ENCODE measurements at places on chromosomes 1 and 21.

- no peak for DNase-seq
Observed at GRCh38 chr21:34814529-34814951, 145.7 kb downstream of the CLIC6 start.

DNA sequence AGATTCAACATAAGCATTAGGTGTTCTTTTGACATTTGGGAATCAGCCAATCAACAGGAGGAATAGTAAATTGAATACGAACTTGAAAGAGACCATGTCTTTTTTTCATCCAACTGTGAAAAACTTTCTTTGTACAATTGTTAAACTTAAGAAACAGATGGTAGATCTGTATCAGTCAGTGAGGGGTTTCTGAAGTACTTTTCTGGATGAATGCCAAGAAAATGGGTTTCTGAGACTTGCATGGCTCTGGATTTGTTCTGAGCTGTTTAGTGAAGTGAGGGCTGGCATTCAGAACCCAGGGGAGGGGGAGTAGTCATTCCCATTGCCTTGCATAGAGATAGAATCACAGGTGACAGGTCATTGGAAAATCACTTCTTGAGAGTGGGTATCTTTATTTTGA is 37.4 kb downstream of the PTPRC start:
- DNase-seq: no peak

- no peak for DNase-seq
Observed at GRCh38 chr1:15352128-15352957, 57.3 kb upstream of the EFHD2 start.

DNA sequence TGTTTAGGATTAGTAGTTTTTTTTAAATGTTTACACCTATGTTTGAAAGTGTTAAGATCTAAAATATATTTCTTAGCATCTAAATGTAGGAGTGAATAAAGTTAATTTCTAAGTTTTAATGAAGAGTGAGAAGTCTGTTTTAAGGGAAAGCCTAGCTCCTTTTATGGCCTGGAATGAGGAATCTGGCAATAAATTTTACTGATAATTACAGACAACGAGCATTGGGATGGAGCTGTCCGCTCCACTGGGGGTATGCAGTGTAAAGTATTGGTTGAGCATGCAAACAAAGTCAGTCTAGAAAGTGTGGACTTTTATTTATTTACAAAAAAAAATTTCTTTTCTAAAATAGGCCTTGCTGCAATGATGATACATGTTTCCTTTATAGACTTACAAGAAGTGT is 19.0 kb downstream of the CLIC6 start:
- DNase-seq: no peak

GRCh38 chr1:230082211-230082610 is 15.2 kb downstream of the GALNT2 start:
- DNase-seq: no peak

DNA sequence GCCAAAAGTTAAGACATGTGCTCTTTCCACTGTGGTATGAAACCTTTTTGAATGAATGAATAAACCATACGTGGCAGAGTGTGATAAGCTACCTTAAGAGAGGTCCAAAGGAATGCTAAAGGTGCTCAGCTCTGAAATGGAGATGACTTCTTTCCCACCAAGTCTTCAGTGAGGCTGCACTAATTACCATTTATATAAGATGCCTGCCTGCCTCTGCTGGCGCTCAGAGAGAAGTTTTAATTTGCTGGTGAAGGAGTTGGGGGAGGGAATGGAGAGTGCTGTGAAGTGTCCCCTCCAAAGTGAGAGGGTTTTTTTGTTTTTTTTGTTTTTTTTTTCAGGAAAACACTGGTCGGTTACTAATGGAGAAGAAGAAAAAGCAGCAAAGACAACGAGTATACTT is 559.0 kb downstream of the OMA1 start:
- no peak for DNase-seq

GRCh38 chr1:150552128-150552910 is 3.1 kb downstream of the ADAMTSL4 start:
- no peak for DNase-seq

DNA sequence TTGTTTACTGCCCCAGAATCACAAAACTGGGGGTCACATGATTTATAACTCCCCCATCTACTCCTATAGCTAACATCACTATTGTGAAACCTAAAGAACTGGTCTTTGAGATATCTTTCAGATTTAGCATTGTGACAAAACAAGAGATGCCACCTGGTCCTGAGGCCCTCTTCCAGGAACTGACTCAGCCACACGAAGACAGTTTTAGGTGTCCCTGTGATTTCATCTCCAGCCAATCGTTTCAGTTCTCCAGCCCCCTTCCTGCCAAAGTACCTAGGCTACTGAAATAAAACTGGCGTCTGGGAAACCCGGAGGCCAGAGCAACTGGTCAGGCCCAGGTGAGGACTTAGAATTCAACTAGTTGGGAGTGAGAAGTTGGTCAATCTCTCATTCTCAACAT is 36.6 kb downstream of the TBX19 start:
- no peak for DNase-seq

GRCh38 chr1:111618081-111618480 is 1.5 kb upstream of the RAP1A start:
- no peak for DNase-seq

DNA sequence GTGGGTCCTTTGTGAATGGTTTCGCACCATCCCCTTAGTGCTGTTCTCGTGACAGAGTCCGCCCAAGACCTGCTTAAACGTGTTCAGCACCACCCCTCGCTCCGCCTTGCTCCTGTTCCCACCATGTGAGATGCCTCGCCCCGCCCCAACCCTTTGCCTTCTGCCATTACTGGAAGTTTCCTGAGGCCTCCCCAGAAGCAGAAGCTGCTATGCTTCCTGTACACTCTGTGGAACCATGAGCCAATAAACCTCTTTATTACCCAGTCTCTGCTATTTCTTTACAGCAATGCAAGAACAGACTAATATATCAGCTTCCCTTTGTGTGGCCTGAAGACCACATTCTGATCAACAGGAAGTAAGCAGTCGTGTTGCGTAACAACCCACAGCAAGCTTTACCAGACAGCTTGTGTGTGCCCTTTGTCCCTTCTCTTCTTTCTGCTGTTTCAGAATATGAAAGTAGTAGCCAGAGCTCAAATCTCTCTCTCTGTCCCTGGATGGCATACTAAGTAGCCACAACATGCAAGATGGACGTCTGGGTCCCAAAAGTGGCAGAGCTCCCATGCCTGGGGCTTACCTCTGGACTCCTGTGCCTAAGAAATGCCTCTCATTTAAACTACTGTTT is 14.1 kb downstream of the HENMT1 start:
- no peak for DNase-seq

- DNase-seq: peak; percentile 91
Observed at GRCh38 chr1:210586771-210587170, 258.1 kb downstream of the HHAT start.

DNA sequence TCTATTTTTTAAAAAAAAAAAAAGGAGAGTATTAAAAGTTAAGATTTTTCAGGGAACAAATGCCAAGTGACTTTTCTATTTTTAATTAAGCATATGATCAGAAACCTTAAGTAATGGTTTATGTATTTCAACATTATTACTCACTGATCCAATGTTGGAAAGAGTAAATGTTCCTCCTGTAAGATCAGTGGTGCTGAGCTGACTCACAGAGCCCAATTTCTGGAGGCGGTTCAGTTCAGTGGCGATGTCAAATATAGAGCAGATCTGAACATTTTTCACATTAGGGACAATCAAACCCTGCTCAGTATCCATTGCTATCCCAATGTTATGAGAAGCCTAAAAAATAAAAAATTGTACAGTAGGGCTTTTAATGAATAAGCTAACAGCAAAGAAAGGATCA is 28.2 kb upstream of the LRRC39 start:
- DNase-seq: no peak

GRCh38 chr1:170623171-170623570 is 40.8 kb upstream of the PRRX1 start:
- DNase-seq: no peak

DNA sequence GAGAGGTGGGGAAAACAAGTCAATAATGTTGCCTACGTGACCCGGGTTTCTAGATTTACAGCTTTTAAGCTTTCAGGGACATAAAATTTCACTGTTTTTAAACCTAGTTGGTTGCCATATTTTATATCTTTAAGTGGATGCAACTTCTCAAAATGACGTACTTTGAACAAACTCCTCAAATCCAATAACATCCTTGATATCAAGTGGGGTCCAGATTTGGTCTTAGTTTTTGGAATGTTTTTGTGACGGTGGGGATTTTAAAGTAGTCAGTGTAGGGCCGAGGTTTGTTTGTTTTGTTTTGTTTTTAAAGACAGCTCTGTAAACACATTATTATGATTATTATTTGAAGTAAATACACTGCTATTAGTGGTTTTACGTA is 453 bp downstream of the CDKN2C start:
- peak; percentile 74 for DNase-seq

GRCh38 chr1:180160357-180160756 is 5.7 kb downstream of the QSOX1 start:
- DNase-seq: no peak

GRCh38 chr1:205211839-205212536 is 486 bp upstream of the DSTYK start:
- DNase-seq: no peak

DNA sequence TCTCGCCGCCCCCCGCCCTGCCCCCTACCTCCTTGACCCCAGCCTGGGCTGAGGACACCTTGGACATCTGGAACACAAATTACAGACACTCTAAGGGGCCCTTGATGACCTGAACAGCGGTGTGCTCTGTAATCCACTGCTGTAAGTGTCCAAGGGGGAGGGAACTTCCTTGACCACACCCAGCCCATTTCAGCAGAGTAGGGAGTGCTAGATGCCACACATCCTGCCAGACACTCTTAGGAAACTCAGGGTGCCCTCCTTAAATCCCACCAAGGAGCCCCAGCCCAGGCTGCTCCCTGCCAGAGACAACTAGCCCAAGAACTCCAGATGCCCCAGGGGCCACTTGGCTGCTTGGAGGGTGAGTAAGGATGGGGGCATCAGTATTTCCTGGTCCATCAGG is 282.2 kb downstream of the RRAGC start:
- no peak for DNase-seq

- no peak for DNase-seq
Observed at GRCh38 chr1:145796753-145797152, 27.1 kb downstream of the RNF115 start.

DNA sequence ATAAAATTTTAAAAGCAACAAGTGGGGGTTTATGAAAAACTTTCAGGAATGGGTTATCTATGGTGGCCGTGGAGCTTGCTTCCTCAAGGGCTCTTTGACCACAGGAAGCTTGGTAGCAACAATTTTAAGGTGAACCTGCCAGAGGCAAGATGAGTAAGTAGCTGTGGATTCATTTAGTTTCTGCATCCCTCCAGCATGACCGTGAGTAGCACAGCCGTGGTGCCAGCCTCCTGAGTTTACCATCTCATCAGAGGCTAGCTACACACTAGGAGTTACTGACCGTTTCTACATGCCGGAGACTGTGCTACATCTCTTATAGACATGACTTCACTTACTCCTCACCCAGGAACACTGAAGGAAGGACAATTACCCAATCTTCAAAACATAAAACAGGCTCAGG is 30.1 kb upstream of the PLEKHG5 start:
- no peak for DNase-seq

DNA sequence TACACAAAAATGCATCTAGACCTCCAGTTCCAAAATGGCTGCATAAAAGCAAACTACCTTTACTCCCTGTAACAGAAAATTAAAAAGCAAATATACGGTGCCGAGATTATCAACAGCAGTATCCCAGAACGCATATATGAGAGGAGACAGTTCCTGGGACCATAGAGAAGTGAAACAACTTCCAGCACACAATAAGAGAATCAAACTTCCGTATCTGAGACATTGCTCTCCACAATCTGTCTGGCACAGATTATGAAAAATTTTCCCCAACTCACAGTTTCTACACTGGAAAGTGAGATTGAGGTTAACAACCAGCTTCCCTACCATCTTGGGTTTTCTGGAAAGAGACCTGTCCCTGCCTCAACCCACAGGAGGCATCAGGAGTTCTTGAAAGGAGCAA is 47.2 kb upstream of the ST6GALNAC3 start:
- DNase-seq: no peak

DNA sequence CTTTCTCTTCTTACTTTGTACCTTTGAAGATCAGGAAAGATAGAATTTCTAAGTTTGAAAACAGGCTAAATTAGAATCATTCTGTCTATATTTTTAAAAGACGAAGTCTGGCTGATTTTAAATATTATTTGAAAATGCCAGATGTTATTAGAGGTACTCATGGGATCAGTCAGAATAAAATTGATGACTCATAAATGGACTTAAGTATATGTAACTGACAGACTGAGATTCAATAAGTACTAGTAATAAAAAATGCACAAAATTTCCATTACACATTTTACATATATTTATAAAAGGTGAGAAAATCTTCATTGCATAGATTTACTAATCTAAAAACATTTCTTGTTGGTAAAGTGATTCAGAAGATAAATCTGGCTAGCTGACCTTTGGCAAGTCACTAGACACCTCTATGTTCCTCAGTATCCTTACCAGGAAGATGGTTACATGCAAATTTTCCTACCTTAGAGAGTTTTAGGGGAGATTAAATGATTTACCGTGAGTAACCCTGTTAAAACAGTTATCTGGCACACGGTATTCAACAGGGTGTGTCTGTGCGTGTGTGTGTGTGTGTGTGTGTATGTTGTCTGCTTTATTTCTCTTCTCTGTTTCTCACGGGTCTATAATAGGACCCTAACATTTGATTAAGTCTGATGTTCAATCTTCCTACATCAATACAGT is 189.0 kb downstream of the RUNX1 start:
- no peak for DNase-seq

DNA sequence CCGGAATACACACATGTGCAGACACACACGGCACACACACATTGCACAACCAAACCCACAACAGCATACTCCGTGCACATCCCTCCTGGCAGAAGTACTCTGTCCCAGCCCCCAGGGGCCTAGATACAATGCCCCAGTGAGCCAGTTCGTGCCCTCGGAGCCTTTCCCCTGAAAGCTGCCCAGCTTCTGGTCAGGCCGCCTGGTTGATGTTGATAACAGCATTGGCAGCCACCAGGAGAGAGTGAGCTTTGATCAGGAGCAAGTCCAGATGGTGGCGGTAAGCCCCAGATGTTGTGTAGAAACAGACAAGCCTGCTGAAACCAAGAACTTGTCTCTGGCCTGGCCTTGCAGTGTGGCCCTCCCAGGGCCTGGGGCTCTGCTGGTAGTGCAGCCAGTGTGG is 109.1 kb downstream of the GRIK3 start:
- DNase-seq: no peak

DNA sequence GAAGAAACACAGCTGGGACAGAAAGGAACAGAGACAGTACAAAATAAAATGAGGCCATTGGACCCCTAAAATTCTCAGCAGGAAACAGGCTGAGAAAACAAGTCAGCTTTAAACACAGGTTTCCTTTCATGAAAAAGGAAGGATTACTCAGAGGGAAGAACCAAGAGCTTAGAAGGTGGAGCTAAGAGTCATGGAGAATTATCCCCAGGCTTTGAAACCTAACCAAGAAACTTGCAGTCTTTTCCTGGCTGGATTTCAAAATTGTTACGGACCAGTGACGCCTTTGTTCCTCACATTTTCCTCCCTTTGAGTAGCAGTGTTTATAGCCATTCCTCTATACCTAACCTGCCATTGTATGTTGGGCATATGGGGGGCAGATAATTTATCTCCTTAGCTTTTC is 8.8 kb downstream of the HMGB4 start:
- no peak for DNase-seq

- no peak for DNase-seq
Observed at GRCh38 chr1:52268372-52268771, 97.6 kb downstream of the CC2D1B start.

- DNase-seq: no peak
Observed at GRCh38 chr1:23533246-23534023, 2.4 kb upstream of the E2F2 start.

- no peak for DNase-seq
Observed at GRCh38 chr1:198499588-198499987, 40.9 kb downstream of the ATP6V1G3 start.

- DNase-seq: no peak
Observed at GRCh38 chr1:172603816-172604215, 55.1 kb upstream of the FASLG start.
